ENCODE measurements at places on chromosomes 2 and 18. TPM values are rescaled to one million over a fixed set of nuclear protein-coding genes. Genes with fewer than 3 reads are reported as not detected.

Gene IRS1
- total RNA-seq = 24.1 TPM

Gene RAB6D
- 0.07 TPM for total RNA-seq

DNA sequence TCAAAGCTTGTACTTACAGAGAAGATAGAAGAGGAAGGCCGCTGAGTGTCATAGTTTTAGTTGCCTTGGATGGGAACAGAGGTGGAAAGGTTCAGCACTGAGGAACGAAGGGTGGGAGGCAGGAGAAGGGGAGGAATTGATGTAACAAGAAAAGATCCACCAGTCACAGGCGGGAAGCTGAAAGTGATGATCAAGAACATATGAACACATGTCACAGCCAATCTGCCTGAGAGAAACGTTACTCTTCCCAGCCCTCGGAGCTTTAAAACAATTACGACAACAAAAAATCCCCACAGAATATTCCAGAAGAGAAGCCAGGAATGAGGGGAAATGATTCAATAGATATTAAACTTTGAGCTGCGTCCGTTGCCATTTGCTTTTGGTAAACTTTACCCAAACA, 87.1 kb downstream of the TSHZ1 start:
- DNase-seq = no peak

DNA sequence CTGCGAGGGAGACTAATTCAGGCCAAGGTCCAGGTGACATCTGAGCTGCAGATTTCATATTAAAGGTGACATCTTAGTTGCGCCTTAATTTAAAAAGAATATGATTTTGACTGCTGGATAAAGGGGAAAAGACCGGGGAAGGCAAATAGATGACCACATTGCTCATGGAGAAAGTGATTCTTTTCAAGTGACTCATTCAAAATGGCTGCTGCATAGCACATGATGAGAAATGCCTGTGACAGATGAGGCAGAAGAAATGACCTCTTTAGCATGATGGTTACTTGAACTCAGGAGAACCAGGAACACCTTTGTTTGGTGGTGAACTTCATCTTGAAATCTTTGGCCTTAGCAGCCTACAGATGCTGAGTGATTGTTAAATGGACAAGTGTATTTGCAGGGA, 385.8 kb upstream of the TRIB2 start:
- no peak for DNase-seq

- DNase-seq = peak; percentile 82
Observed at GRCh38 chr18:74496508-74497323, 553 bp downstream of the CNDP2 start.

DNA sequence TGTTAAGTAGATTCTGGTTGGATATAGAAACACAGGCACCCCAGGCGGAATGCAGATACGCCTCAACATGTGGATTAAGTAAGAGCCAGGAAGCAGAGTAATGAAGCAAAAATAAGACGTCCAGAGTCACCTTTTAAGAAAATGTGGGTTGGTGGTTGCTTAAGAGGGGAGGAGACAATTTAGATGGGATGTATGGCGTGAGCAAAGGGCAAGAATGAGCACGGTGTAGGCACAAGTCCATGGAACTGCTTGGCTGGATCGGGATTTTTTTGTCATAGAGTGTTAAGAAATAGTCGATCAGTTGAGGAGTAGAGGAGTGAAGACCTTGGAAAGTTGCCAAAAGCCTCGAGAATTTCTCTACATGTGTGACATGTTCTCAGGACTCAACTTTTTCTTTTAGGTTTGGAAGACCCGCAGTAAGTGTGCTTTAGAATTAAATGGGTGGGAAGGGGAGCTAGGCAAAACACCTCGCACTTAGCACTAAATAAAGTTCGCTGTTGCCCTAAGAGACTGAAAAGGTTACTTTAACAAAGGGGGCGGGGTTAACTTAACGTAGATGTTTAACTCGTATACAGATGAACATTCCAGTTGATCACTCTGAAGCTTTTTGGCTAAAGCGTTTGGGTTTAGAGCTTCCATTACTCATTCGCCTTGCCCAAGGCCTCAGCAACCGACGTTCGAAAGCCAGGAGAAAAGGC, 716 bp upstream of the SLC39A10 start:
- no peak for DNase-seq

- DNase-seq = peak; percentile 84
Observed at GRCh38 chr18:11688972-11689668, at the start of gene GNAL. GNAL (plus strand) TSS chr18:11689264; CDS start chr18:11689564, 300 bp downstream.

DNA sequence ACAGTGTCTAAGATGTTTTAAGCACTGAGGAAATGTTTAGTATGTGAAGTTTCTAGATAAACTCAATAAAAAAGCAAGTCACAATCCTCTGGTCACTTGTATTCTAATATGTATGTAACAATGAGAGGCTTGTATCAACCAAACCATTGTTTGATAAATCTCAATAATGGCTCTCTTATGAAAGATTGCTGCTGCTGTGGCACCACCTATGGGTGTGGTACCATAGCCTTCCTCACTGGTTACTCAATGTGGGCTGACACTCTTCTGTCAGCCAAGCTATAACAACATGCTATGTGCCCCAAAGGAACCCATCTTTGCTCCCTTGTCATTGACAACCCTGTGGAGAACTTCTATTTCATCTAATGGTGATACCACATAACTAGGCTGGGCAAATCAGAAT, 12.6 kb upstream of the RAB1A start:
- DNase-seq = no peak

All from left ventricle myocardium superior (tissue), 1 donor.